ENCODE measurements at places on chromosomes 5 and 9. TPM values are rescaled to one million over a fixed set of nuclear protein-coding genes. Genes with fewer than 3 reads are reported as not detected.

- DNase-seq: no peak
These were observed 84.3 kb downstream of the SLF1 start for GRCh38 chr5:94702729-94703128.

GRCh38 chr5:69103521-69103920 is 9.7 kb downstream of the SLC30A5 start:
- no peak for DNase-seq

DNA sequence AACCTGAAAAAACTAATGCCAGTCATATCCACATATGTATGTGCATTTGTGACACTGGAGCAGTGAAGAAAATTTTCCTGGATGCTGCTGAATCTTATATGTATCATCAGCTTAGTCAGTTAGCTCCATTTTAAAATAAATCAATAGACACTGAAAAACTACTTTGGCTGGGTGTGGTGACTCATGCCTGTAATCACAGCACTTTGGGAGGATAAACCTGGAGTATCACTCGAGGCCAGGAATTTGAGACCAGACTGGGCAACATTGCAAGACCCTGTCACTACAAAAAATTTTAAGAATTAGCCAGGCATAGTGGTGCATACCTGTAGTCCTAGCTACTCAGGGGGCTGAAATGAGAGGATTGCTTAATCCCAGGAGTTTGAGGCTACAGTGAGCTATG is 511.0 kb upstream of the TLE4 start:
- no peak for DNase-seq

GRCh38 chr9:103397868-103398600 is 402.9 kb downstream of the CYLC2 start:
- DNase-seq: peak; percentile 8

- peak; percentile 93 for DNase-seq
These were observed 28.2 kb downstream of the PTPA start for GRCh38 chr9:129139233-129139992.

DNA sequence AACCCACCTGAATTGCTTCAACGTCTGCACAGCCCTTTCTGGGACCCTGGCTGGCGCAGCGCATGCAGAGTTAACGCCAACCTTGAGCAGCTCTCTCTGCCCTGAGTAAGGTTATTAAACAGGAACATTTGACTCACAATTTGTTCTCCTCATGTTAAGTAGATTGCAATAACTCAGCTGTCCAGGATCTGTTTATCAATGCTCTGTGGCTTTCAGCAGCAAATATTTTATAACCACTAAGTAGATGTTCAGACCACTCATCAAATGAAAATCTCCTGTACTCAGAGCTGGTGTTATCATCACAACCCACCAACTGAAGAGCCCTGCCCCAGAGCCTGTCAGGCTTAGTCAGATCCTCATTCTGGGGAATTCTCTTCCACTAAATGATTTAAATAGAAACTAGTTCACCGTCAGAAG is 403.0 kb downstream of the ZNF608 start:
- DNase-seq: no peak

Gene DENND1A
- 13.4 TPM for total RNA-seq
